ENCODE measurements at places on chromosomes 3 and 15.
A peak's percentile ranks its signal among the peaks of the same experiment; 100 is the strongest.

DNA sequence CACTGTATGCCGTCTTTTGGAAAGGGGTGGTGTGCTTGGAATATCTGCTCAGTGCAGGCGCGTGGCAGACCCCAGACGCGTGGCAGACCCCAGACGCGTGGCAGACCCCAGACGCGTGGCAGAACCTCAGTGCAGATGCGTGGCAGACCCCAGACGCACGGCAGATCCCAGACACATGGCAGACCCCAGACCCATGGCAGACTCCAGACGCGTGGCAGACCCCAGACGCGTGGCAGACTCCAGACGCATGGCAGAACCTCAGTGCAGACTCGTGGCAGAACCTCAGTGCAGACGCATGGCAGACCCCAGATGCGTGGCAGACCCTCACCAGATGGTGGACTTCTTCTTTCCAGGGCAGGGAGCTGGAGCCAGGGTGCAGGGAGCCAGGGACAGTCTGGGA is 637 bp upstream of the MUC4 start:
- no peak for DNase-seq

- no peak for DNase-seq
Measured at GRCh38 chr3:161026612-161027510, 78.3 kb downstream of the B3GALNT1 start.

- no peak for DNase-seq
Measured at GRCh38 chr3:33047842-33048834, 48.8 kb downstream of the GLB1 start.

GRCh38 chr3:106263011-106263410 is 394.2 kb upstream of the CBLB start:
- no peak for DNase-seq

DNA sequence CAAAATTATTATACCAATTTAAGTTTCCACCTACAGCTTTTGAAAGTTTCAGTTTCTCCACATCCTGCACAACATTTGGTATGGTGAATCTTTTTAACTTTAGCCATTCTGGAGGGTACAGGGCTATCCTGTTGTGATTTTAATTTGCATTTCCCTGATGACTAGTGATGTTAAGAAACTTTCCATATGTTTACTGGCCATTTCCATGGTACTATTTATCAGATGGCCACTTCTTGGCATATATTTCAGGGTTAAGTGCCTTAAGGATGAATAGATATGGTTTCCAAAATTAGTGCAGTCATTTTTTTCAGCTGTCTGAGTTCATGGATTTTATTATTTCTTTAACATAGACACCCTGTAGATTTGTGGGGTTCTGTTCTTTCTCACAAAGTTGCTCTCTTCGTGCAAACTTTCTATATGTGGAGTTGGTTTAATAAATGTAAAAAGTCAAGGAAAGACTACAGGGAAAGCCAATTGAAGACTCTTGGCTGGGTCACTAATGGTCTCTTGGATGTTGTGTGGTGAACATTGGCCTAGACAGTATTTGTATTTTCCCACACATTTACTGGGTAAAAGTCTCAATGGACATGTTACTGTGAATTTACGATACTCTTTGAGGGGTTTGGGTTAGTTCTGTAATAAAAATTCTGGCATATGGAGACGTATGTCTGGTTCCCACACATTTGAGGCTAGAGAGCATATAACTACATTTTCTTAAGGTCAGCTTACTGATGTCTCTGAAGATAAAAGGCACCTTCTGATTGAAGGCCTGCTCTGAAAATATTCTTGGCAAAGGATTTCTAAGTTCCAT is 147.5 kb upstream of the PDZRN3 start:
- DNase-seq: no peak

- DNase-seq: peak; percentile 1
Measured at GRCh38 chr3:166837535-166837934, 542.6 kb downstream of the ZBBX start.

GRCh38 chr3:49277383-49277775 is 347 bp upstream of the C3orf62 start:
- DNase-seq: no peak

GRCh38 chr3:16222547-16222946 is 42.2 kb downstream of the DPH3 start:
- DNase-seq: no peak

DNA sequence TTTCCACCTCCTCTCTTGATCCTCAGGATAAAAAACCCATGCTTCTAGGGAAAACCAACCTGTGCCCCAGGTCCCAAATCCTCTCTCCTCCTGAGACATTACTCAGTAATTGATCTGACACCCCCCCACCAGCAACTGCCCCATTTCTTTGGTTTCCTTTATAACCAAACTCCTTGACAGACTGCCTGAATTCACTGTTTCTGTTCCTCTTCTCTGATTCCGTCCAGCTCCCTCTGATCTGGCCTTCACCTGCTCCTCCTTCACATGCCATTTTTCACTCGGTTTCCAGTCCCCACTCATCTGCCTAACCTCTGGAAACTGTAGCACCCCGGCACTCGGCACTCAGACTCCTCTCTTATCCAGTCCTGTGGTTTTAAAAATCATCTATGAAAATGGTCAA is 2.1 kb downstream of the CCDC51 start:
- DNase-seq: no peak

DNA sequence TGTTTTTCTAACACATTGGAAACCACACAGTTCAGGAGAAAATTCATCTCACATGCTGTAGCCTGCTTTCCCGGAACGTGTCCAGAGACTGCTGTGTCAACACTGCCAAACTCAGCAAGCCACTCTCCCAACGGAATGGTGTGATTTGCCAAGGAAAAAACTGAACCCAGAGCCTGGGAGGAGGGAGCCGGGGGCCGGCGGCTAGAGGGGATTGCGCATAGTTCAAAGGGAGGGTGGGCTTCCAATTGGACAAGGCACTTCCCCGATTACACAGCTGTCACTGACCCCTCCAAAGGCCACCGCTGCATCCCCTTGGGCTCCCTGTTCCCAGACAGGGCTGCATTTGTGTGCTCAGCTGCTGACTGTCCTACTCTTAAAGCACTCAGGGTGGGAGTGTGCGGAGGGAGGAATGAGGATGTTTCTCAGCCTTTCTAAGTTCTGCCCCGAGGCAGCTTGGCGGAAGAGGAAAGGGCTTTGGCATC is 256.2 kb downstream of the ZNF621 start:
- DNase-seq: peak; percentile 61

GRCh38 chr3:167820102-167820865 is 84.8 kb downstream of the SERPINI1 start:
- no peak for DNase-seq

DNA sequence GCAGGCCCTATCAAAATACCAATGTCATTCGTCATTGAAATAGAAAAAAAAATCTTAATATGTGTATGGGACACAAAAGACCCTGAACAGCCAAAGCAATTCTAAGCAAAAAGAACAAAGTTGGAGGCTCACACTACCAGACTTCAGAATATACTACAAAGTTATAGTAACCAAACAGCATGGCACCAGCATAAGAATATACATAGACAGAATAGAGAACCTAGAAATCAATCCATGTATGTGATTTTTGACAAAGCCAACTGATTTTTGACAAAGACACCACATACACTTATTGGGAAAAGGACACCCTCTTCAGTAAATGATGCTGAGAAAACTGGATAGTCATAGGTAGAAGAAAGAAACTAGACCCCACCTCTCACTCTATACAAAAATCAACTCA is 95.0 kb downstream of the C3orf70 start:
- no peak for DNase-seq

- no peak for DNase-seq
Measured at GRCh38 chr3:194588236-194588635, 45.0 kb downstream of the TMEM44 start.

GRCh38 chr15:72592676-72593075 is 61.8 kb upstream of the GOLGA6B start:
- no peak for DNase-seq

- DNase-seq: no peak
Measured at GRCh38 chr3:127061641-127062040, 78.7 kb downstream of the PLXNA1 start.

GRCh38 chr15:92011611-92012367 is 158.3 kb downstream of the SLCO3A1 start:
- DNase-seq: no peak
